NCI-H2081 treated with DMSO at 0.1 percent for 48 hours (cell line): ENCODE measurements at places on chromosomes 1 and 21.

DNA sequence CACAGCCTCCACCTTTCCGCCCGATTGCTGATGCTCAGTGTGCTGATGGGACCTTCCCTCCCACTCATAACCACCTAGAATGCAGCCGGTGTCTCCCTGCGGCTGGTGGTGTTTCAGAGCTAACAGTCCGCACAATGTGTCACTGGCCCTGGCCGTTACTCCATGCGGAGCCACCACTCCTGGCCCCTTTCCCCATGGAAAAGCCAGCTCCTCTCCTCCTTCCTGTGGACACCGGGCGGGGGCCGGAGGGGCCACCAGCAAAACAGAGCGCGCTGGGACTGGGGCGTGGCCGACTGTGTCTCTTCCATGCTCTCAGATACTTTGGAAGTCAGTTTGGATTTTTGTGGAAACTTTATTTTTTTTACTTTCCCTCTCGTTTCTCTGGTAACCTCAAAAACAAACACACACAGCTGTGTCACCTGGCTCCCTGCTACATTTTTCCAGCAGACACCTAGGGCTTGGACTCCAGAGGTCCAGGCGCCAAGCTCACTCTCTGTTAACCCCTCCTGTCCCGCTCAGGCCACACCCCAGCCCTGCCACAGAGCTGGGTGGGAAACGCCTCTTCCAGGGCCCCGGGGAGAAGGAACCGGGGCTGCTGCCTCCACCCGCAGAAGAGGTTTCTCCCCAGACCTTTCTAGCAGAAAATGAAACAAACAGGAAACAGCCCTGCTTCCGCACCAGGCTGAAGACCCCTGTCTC is 32.5 kb upstream of the COL6A2 start:
- DNase-seq, result no peak

- DNase-seq, result peak; percentile 63
Observed at GRCh38 chr1:187629075-187629474, 800.3 kb downstream of the PLA2G4A start.

GRCh38 chr1:191870490-191870889 is 287.8 kb upstream of the RGS18 start:
- DNase-seq, result no peak

- no peak for DNase-seq
Observed at GRCh38 chr1:181350131-181350530, 133.2 kb upstream of the CACNA1E start.

DNA sequence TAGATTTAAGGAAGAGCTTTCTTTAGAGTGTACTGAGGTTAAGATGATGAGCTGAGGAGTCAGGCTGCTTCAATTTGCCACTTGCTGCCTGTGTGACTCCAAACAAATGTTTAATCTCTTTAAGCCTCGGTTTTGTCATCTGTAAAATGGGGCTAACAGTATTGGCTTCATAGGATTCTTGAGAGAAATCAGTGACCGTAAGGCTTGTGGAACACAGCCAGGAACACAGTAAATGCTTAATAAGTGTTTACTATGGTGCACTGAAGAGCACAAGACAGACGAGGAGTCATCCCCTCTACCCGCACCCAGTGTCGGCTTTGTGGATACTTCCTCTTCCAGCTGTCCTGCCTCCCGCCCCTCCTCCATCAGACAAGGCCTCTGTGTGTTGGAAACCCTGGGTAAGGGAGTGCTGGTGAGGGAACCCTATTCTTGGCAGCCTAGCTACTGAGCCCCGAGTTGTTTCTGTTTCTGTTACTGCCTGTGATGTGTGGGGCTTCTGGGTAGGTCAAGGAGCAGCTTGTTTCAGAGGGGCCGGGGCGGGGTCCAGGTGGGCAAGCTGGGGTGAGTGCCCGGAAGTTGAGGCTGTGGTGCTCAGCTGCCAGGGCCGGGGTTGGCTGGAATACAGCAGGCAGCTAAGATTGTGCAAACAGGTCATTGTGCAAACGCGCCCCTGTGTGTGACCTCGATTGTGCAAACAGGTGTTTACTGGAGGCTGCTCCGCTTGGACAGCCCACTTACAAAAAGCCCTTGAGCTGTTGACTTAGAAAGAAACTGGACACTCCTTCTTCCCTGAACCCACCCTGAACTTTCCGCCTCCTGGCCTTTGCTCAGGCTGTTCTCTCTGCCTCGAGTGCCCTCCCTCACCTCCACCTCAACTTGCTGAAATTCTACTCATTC is 4.0 kb upstream of the CSF3R start:
- no peak for DNase-seq

DNA sequence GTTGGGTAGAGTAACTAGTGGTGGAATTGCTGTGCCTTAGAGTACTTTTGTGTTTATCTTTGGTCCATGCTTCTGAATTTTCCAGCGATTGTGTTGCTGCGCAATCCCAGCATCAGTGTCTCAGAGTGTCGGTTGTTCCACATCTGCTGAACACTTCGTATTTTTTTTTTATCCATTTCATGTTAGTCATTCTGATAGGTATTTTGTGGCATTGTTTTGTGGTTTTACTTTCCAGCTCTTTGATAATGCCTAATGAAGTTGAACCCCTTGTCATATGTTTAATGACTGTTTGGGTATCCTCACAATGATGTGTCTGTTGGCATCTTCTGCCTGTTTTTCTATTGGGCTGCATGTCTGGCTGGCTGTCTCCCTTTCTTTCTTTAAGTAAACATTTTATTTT is 13.6 kb downstream of the TUFT1 start:
- DNase-seq, result no peak

GRCh38 chr21:17414766-17415165 is 98.1 kb upstream of the CXADR start:
- DNase-seq, result no peak

- DNase-seq, result no peak
Observed at GRCh38 chr1:15028616-15029015, 124.9 kb upstream of the TMEM51 start.

GRCh38 chr1:81756872-81757271 is 43.9 kb upstream of the ADGRL2 start:
- DNase-seq, result no peak
